ENCODE measurements at places on chromosomes 4 and X.

DNA sequence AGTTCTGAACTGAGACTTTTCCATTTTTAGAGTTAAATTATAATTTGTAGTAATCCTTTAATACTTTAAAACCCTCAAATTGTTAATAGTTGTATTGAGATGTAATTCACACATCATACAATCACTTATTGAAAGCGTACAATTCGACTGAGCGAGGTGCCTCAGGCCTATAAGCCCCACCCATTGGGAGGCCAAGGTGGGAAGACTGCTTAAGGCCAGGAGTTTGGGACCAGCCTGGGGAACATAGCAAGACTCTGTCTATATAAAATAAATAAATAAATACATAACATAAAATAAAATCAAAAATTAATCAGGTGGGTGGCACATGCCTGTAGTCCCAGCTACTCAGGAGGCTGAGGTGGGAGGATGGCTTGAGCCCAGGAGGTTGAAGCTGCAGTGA, 70.3 kb downstream of the RWDD4 start:
- no peak for DNase-seq

DNA sequence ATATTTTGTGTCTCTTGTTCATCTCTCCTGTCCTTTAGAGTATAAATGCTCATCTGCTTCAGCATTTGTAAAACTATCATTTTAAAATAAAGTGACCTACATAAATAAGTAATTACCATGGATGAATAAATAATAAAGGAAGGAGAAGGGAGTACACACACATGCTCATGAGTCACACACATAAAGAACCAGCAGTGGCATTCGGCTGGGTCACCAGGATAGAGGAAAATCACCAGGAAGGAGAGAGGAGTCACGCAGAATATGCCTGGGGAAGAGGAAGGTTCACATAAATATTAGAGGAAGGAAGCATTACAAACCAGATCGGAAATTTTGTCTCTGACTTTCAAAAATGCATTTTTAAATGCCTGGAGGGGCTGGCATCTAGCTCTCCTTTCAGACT, 38.5 kb upstream of the MED14 start:
- no peak for DNase-seq

DNA sequence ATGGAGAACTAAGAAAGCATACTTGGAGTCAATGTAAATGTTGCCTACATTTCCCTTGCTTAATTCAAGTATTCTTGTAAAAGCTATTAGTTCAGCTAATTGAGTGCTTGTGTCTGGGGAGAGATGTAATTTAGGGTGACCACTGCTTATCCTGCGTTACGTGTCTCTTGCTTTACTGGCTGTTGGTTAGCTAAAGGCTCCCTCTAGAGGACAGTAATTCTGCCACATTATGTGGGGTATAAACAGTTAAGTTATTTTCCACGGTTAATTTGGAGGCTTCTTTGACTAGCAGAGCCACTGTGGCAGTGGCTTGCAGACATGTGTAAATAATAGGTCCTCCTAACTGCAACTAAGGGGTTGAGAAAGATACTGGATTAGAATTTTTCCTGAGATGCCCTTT, 25.3 kb upstream of the NAF1 start:
- DNase-seq, result no peak

DNA sequence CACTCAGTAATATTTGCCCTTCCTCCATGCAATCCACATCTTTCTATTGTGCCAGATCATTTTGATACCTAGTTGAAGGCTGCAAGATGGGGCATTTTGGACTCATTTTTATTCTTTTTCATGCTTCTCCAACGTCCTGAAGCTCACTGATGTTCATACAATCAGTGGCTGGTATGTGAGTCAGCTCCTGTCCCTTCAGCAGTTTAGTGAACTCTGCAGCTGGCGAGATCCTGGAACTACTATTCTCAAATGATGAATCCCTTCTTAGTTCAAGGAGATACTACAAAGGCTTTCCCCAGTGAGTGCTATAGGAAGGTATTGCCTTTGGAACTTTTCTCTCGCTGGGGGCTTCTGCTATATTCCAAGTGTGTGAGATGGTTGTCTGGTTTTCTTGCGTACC, 9.6 kb upstream of the CCDC149 start:
- DNase-seq, result no peak

- DNase-seq, result no peak
These were observed 333.3 kb downstream of the DCTD start for GRCh38 chr4:182583703-182584415.

GRCh38 chrX:116726806-116727205, 264.0 kb upstream of the CT83 start:
- DNase-seq, result no peak

DNA sequence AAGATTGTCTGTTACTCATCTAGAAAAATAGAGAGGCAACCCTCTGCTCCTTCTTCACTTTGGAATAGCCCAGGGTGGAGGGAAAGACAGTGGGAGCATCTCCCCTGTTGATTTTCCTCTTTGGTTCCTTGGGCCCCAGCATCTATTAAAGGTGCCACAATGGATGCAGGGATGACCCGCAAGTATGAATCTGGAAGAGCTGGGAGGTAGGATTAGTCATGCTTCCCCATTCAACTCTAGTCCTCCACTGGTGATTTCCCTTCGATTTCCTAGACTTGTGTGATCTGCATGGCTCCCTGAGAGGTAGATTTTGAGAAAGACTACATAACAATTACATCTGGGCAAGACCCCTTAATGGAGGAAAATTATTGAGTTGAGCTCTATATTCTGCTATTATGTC, 127.8 kb downstream of the MAGEE1 start:
- no peak for DNase-seq

- no peak for DNase-seq
These were observed 1470.4 kb downstream of the ADGRL3 start for GRCh38 chr4:62670514-62670913.

- no peak for DNase-seq
These were observed 227.0 kb upstream of the RASGEF1B start for GRCh38 chr4:81698538-81699296.

DNA sequence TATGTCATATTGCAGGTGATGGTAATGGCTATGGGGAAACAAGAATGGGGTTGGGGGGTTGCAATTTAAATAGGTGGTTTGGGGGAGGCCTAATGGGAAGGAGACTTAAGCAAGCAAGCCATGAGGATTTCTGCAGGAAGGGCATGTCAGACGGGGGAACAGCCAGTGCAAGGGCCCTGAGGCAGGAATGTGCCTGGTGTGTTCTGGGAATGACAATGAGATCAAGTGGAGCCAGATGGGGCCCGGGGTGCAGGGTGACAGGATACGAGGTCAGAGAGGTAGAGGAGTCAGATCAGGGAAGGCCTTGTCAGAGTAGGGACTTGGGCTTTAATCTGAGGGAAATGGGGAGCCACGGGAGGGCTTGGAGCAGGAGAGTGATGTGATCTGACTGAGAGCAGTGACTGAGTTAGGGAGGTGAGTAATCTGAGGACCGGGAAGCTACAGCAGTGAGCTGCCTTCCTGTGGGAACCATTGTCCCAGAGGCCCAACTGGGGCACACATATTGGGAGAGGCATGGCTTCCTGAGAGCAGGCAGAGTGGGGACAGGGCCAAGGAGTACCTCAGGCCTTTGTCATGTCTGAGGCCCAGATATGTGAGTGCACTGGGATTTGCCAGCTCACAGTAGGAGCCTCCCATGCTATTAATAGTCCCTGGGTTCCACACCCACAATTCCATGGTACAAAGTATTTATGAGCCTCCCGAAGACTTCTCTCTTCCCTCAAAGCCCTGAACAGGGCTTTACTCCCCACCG, 139.8 kb downstream of the BCOR start:
- DNase-seq, result no peak

- DNase-seq, result no peak
These were observed 469.0 kb upstream of the ATOH1 start for GRCh38 chr4:93359586-93359985.

GRCh38 chrX:17038277-17038676, 91.8 kb downstream of the REPS2 start:
- no peak for DNase-seq

DNA sequence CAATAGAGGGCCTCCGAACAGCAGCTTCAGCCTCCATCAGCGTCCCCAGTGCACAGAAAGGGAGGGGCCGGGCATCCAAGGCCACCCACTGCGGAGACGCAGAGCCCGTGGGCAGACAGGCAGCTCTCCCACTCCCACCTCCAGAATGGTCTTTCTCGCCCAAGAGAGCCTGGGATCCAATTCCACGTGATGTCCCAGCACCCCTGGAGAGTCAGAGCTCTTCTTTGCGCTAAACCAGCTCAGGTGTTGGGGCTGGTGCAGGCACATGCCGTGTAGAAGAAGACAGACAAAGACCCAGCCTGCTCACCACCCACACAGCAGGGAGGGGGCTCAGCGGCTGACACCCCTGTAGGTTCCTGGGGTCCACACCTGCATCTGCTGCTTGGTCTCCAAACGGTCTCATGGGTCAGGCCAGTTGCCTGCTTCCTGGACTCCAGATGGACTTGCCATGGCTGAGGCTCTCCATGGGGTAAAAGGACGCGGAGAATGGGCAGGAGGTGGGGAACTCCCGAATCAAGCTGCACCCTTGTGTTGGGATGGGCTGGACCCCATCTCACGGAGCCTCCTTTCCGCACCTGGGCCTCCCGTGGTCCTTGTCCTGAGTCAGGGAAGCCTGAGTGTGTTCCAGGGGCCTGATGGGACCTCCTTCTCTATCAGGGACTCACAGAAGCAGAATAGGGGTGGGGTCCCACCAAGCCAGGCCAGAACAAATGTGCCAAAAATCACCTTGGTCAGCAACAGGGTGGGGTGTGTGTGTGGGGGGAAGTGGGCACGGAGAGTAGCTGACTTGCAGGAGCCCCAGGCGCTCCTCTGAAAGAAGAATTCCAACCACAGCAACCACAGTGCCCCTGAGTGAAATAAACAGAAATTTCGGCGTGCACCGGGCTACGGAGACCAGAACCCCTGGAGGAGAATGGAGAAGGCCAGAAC, 11.6 kb upstream of the ASMTL start:
- DNase-seq, result no peak

DNA sequence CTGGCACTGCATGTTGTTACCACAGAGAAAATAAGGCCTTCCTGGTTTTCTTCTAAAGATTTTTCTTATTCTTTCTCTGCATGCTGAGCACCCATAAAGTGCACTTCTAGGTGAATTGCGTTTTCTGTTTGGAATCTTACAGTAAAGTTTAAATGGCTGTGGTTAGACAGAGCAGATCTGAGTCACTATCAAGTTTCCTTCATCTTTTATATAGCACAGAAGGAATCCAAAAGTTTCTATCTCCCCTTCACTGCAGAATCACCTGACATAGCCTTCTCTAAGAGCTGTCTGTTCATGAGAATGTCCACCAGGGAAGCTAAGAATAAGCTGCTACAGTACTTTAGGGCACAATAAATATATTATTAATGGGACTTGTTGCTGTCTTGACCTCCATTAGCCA, 455.5 kb upstream of the FAM241A start:
- DNase-seq, result no peak

DNA sequence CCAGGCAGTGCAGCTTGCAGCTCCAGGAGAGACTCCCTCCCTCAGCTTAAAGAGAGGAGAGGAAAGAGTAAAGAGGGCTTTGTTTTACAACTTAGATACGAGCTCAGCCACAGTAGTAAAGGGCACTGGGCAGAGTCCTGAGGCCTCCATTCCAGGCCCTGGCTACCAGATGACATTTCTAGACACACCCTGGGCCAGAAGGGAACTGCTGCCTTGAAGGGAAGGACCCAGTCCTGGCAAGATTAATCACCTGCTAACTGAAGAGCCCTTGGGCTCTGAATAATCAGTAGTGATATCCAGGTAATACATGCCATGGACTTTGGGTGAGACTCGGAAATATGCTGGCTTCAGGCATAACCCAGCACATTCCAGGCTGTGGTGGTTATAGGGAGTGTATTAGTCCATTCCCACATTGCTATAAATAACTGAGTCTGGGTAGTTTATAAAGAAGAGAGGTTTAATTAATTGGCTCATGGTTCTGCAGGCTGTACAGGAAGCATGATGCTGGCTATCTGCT, 15.3 kb upstream of the SLC16A2 start:
- DNase-seq, result no peak

All from activated effector memory CD4-positive, alpha-beta T cell treated with Interleukin-2 at 50 U/mL for 16 hours (primary cell).